ENCODE measurements at places on chromosomes 16 and 17. TPM values are rescaled to one million over a fixed set of nuclear protein-coding genes. Genes with fewer than 3 reads are reported as not detected.

The SHISA6 gene
- total RNA-seq = not detected

The TBX4 gene
- total RNA-seq = 6.8 TPM

The SHCBP1 gene
- total RNA-seq = 41.3 TPM

The KRTAP16-1 gene
- total RNA-seq = not detected

The TAOK2 gene
- total RNA-seq = 59.2 TPM

The CMTM2 gene
- total RNA-seq = not detected

The DNAAF8 gene
- total RNA-seq = 0.29 TPM

The UMOD gene
- total RNA-seq = not detected

The CYB5D1 gene
- total RNA-seq = 9.6 TPM

The EVI2B gene
- total RNA-seq = not detected

The CUEDC1 gene
- 14.4 TPM for total RNA-seq

The UTS2R gene
- 0.15 TPM for total RNA-seq

The FGF11 gene
- total RNA-seq = 0.58 TPM

The RDM1 gene
- total RNA-seq = 0.87 TPM

The SLC5A10 gene
- not detected for total RNA-seq

The KRT24 gene
- not detected for total RNA-seq

The NACA2 gene
- total RNA-seq = not detected

The ABR gene
- total RNA-seq = 49.3 TPM

The ZSCAN32 gene
- 12.2 TPM for total RNA-seq

The JPT2 gene
- total RNA-seq = 32.7 TPM

The CCL2 gene
- total RNA-seq = 50.4 TPM

The ALDH3A1 gene
- 1.6 TPM for total RNA-seq

The KLHL10 gene
- 0.29 TPM for total RNA-seq

The SLC7A6OS gene
- 16.0 TPM for total RNA-seq

The ACD gene
- total RNA-seq = 15.4 TPM

The KRTAP2-3 gene
- total RNA-seq = not detected

The CCL17 gene
- total RNA-seq = not detected

The CCDC78 gene
- 3.8 TPM for total RNA-seq

The ROGDI gene
- 16.4 TPM for total RNA-seq

The CCL5 gene
- total RNA-seq = not detected

The SLC13A2 gene
- total RNA-seq = not detected

The TBC1D16 gene
- 94.3 TPM for total RNA-seq

The DNAH9 gene
- total RNA-seq = not detected

The KRT39 gene
- total RNA-seq = not detected

The WNT3 gene
- 1.2 TPM for total RNA-seq

The ALOX12 gene
- under 0.01 TPM for total RNA-seq

The COQ7 gene
- total RNA-seq = 17.9 TPM

The TPPP3 gene
- total RNA-seq = 1.0 TPM

The CACNG5 gene
- not detected for total RNA-seq

The STH gene
- not detected for total RNA-seq

Data from smooth muscle cell of trachea (primary cell).